ENCODE measurements at places on chromosomes 5 and 9.

GRCh38 chr5:115170134-115170928 is 623 bp upstream of the TRIM36 start:
- no peak for DNase-seq

DNA sequence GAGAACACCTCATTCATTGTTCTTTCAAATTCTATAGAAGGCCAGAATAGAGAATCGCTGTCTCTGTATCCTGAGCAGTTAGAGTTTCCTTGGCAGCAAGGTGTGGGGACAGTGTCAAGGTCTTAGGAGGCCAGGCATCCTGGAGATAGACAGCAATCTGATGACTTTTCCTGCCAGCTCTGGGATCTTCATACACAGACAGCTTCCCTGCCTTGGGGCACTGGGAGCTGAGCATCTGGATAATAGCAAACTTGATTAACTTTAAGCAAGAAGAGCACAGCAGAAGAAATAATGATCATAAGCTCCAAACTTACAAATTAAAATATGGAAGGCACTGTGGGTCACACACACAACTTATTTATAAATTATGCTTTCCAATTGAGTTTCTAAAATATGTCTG is 86.1 kb upstream of the STK32A start:
- no peak for DNase-seq

DNA sequence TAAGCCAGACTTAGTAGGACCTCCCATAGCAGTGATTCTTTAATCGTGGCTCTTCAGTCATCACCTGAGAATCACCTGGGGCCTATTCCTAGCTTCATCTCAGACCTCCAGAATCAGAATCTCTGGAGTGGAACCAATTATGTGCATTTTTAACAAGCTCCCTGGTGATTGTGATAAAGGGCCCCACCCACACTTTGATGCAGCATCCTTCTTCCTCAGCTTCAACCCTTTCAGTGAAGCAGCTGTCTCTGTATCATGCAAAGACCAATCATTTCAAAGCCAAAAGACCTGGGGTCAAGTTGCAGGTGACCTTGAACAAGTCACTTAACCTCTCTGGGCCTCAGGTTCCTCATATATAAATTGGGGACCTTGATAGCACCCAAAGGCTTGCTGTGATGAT is 17.1 kb downstream of the FBXO10 start:
- no peak for DNase-seq

DNA sequence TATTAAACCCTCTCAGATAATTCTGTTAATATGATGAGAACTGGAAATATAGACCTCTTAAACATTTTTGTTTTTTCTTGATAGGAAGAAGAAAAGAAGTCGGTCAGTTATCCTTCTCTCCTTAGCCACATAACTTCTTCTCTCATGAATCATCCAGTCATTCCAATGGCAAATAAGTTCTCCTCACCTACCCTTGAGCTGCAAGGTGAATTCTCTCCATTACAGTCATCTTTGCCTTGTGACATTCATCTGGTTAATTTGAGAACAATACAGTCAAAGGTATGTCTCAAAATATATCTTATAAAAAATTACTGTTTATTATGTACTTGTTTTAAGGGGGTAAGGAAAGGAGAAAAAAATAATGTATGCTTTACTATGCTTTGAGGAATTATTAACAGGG is 165.3 kb downstream of the MAN2A1 start:
- DNase-seq = no peak

DNA sequence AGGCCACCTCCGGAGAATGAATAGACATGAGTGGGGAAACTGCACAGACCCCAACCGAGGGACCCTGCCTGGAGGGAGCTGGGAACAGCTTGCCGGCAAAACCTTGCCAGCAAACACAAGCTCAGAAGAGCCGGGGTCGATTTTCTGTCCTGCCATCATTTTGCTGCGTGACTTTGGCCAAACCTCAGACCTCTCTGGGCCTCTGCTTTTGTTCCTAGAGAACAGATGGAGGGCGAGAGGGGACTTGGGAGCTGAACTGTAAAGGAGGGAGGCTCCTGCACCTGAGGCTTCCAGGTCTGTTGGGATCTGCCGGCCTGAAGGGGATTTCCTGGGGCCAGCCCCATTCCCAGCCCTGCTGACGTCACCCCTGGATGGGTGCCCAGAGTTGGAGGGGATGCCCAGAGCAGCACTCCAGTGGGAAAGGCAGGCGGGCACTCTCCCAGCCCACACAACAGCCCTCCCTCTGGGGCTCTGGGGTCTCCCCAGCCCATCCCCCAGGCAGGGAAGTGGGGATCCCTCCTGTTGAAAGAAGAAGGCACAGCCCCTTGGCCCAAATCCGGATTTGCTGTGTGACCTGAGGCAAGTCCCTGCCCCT is 40.4 kb upstream of the SYNPO start:
- no peak for DNase-seq

- no peak for DNase-seq
Observed at GRCh38 chr9:114034661-114035062, 43.4 kb downstream of the AMBP start.

DNA sequence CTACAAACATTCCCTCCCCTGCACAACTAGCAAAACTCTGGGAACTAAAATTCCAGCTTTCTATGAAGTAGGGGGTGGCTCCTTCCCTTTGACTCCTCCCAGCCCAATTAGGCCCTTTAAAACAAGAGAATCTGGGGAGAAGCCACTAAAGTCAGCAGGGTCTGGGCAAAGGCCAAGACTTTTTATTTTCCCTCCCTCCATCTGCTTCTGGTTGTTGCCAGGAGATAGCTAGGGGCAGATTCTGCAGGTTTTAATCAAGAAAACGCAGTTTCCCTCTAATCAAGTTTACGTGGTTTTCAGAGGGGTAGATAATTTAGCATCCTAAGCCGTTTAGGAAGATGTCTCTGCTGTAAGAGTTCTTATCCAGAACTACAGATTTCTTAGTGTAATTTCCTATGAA is 114.5 kb upstream of the CDH6 start:
- no peak for DNase-seq

DNA sequence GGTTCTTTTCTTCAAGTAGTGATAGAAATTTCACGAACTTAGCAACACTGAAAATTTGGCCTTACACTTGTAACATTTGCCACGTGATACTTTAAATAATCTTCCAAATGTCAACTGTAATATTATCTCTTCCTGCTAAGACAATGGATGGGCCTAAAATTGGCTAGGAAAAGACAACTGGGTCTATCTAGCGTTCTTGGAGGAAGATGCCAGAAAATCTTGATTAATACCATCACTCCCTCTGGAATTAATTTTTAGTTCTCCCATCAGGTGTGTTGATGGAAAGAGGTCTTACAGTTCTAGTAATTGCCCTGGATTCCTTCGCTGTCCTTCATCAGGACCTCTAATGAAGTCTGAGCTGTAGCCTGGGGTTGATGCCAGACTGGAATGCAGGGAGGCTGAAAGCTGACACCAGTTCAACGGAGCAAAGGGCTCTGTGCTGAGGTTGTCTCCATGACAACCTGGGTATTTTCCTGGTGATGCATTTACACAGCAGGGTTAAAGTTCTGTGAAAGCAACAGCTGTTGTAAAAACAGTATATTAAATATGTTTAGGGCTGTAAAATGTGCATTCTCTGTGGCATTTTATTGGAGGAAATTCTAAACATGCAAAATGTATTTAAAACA is 92.3 kb downstream of the GAS1 start:
- DNase-seq = no peak

GRCh38 chr5:74625742-74626241 is 14.7 kb downstream of the ENC1 start:
- DNase-seq = no peak

DNA sequence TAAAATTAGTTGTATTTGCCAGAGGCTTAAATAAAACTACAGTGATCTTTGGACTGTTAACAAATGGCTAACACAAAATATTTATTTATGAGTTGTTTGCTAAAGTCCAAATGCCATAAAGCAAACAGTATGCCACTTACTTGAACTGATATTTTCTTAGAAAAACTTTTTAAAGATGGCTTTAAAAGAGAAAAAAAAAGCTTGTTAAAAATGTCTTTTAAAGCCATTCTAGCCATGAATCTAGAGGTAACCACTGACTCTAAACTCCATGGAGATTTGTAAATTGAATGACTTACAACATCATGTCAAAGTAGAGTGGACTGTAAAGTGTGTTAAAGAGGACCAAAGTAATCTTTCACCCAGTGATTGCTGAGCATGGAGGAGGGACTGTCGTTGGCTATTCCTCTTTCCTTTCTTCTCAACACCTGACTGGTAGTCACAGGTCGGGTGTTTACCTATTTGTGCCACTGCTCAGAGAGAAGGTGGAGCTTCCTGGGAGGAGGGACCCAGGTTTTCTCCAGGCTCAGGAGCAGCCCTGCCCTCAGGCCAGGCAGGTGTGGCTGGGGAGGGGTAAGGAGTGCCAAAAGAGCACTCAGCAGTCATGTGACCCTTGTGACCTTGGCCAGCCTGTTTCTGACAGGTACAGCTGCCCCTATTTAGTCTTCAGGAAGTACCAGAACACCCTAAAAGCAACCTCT is 69.1 kb upstream of the TJP2 start:
- DNase-seq = no peak

DNA sequence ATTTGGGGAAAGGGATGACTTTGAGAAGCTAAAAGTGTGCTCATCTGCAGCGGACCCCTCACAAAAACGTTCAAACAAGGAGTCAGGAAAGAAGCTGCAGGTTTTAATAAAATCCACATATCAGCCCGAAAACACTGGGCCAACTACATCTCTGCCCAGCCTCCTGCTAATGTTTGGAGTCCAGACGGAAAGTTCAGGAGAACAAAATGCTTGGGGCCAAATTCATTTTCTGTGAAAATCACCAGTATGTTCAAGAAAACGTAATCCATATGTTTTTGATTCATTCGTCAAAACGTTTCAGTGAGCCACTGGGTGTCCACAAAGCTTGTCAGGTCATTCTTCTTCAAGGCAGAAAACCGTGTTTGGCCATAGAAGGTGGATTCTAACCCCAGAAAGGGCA is 87.5 kb upstream of the GAS1 start:
- no peak for DNase-seq

GRCh38 chr5:135232958-135233357 is 166.1 kb downstream of the MACROH2A1 start:
- no peak for DNase-seq

- no peak for DNase-seq
Observed at GRCh38 chr5:122880749-122881148, 35.3 kb downstream of the SNX24 start.

DNA sequence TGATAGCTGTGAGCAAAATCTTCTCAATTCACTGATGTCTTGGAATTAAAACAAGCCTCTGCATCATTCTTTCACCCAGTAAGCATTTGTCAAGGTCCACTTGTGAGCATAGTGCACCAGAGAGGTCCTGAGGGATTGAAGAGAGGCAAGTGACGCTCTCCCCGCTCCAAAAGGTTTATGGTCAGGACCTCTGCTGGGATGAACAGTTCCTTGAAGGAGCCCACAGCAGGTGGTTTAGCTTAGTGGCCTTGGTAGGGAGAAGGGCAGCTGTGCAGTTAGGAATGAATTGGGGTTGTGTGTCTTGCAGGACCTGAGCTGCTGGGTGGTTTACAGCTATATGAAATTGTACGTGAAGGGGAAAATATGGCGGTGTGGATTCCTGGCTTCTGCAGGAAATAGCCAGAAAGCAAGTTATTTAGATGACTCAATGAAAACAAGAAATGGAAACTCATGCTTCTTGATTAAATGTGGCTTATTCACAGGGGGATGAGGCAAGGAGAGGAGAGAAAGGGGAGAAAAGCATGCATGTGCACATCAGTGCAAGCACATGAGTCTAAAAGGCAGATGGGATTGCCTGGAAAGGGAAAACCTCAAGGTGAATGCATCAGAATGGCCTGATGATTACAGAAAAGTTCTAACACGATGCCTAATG is 42.0 kb downstream of the SUB1 start:
- no peak for DNase-seq

- no peak for DNase-seq
Observed at GRCh38 chr5:8471581-8471980, 602.6 kb downstream of the MTRR start.

GRCh38 chr5:37370550-37370863 is 399 bp downstream of the NUP155 start:
- no peak for DNase-seq

- no peak for DNase-seq
Observed at GRCh38 chr9:10697044-10697443, 84.2 kb upstream of the PTPRD start.

- peak; percentile 29 for DNase-seq
Observed at GRCh38 chr9:137028263-137029057, 423 bp upstream of the ABCA2 start.

- DNase-seq = no peak
Observed at GRCh38 chr5:17282283-17283120, 65.1 kb downstream of the BASP1 start.

DNA sequence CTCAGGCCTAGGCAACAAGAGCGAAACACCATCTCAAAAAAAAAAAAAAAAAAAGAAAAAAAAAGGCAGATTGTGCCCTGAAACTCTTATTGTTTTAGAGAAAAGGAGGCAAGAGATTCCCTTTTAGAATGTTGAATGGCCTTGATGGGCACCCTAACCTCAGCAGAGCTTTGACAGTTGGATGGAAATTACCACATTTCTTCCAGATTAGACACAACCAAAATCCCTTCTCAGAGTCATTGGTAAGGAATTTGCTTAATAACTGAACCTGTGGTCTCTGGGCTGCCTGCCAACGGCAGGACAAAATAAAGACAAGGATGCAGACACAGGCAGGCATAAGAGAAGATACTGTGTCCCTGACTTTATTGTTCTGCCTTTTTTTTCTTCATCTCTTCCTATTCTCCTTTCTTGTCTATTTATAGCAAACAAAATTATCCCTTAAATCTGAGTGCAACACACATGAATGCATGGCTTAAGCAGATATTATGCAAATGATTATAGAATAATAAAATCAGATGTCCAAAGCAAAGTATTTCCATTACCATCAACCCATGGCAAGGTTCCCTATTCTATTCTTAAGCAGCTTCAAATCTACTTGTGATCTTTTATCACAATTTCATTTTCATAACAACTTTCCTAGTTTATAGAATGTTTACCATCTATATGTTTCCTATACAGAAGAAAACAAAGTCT is 37.3 kb upstream of the TRIO start:
- DNase-seq = no peak

- no peak for DNase-seq
Observed at GRCh38 chr9:6997330-6997729, 239.6 kb downstream of the KDM4C start.

DNA sequence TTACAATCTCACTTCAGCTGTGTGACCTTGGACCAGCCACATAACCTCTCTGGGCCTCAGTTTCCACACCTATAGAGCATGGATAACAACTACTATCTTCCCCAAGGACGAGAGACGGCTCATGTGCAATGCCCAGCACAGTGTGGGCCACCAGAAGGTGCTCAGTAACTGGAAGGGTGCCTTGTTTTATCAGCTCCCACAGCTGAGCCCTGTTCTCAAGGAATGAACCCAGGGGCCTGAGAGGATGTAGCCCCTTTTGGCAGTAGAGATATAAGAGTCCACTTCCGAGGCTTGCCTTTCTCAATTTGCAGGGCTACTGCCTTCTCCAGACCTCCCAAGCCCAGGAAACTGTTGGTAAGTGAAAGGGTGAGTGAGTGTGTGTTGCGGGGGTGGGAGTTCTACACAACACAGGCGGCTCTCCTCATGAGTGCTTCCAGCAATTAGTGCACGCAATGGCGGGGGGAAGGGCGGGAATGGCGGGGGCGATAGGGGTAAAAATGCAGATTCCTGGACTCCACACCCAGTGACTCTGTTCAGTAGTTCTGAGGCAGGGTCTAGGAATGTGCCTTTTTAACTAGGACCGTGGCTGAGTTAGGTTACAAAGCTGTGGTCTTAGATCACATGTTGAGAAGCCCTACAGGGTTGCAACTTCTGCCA is 185.1 kb downstream of the FSTL4 start:
- DNase-seq = no peak

Data from stimulated activated CD8-positive, alpha-beta memory T cell treated with anti-CD3 and anti-CD28 coated beads, Interleukin-2, amount 100 ng/mL, for 1 hour (primary cell).